ENCODE measurements at places on chromosomes 3 and 15. TPM values are rescaled to one million over a fixed set of nuclear protein-coding genes. Genes with fewer than 3 reads are reported as not detected.
A peak's percentile ranks its signal among the peaks of the same experiment; 100 is the strongest.

Gene SYNM
- 9.9 TPM for total RNA-seq

Gene GRK7
- 0.12 TPM for total RNA-seq

Gene IMP3
- total RNA-seq = 92.6 TPM

Gene SYNPR
- total RNA-seq = not detected

Gene FAM227B
- 0.98 TPM for total RNA-seq

Gene CRABP1
- not detected for total RNA-seq

Gene ACY1
- 71.3 TPM for total RNA-seq

Gene BFSP2
- not detected for total RNA-seq

Gene UBAP1L
- 1.4 TPM for total RNA-seq

Gene ESYT3
- total RNA-seq = 1.6 TPM

Gene POC1A
- total RNA-seq = 41.5 TPM

Gene IGSF11
- total RNA-seq = 0.66 TPM

DNA sequence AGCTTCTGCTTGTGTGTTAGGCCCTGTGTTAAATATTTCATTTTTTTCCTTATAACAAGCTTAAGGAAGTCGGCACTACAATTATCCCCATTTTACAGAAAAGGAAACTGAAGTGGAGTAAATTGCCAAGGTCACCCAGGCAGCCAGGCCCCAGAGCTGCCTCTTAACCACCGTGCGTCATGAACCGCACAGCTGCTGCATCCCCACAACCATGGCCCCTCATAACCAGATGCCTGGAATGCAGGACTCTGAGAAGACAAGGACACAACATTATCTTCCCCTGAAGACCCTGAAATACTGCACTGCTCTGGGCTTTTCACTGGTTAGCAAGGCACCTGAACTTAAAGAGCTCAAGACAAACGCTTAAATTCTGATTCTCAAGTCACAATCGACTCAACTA, 14.6 kb downstream of the LRIG1 start:
- no peaks in the 10 kb centered on the region for H3K4me1 ChIP-seq
- no peaks in the 10 kb centered on the region for H3K36me3 ChIP-seq
- no peaks in the 10 kb centered on the region for H3K27me3 ChIP-seq
- H3K4me3 ChIP-seq = no peak overlapping the region
- DNase-seq = no peak

- no peak overlapping the region for H3K4me3 ChIP-seq
- H3K27ac ChIP-seq = no peak overlapping the region
- H3K4me1 ChIP-seq = no peaks in the 10 kb centered on the region
- DNase-seq = peak; percentile 61
- H3K27me3 ChIP-seq = no peaks in the 10 kb centered on the region
- no peaks in the 10 kb centered on the region for H3K36me3 ChIP-seq
These were observed 218.5 kb downstream of the BBX start for GRCh38 chr3:107740992-107741896.

- peak; percentile 33 for DNase-seq
- H3K4me1 ChIP-seq = peaks cover 10% of the 10 kb centered on the region
- H3K27ac ChIP-seq = no peak overlapping the region
- no peaks in the 10 kb centered on the region for H3K27me3 ChIP-seq
These were observed 18.0 kb downstream of the ZNF148 start for GRCh38 chr3:125357032-125357658.

DNA sequence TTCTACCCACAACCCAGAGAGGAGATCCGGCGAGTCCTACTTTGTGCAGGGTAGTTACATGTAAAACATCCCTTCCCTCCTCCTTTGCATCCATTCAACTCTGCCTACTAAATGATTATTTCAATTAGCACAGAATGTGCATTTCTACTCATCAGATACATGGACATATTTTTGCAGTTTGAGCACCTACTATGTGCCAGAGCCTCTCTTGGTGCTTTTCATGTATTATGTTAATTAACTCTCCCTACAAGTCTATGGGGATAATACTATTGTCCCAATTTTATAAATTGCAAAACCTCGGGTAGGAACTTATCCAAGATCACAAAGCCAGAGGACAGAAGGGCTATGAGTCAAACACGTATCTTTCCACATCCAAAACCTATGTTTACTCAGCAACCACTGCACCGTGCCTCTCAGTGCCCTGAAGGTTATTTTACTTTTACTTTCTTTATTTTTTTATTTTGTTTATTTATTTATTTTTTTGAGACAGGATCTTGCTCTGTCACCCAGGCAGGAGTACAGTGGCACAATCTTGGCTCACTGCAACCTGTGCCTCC, 432.8 kb downstream of the MAGI1 start:
- H3K4me1 ChIP-seq = no peaks in the 10 kb centered on the region
- peak; percentile 57 for DNase-seq
- no peaks in the 10 kb centered on the region for H3K36me3 ChIP-seq
- H3K27ac ChIP-seq = no peak overlapping the region
- no peak overlapping the region for H3K4me3 ChIP-seq

- no peak overlapping the region for H3K4me3 ChIP-seq
- H3K27me3 ChIP-seq = no peaks in the 10 kb centered on the region
- H3K27ac ChIP-seq = no peak overlapping the region
- DNase-seq = no peak
- H3K36me3 ChIP-seq = no peaks in the 10 kb centered on the region
- H3K4me1 ChIP-seq = peaks cover 48% of the 10 kb centered on the region
These were observed 19.3 kb upstream of the ANXA2 start for GRCh38 chr15:60417112-60417511.

- H3K4me1 ChIP-seq = no peaks in the 10 kb centered on the region
- no peaks in the 10 kb centered on the region for H3K27me3 ChIP-seq
- no peak overlapping the region for H3K27ac ChIP-seq
- H3K4me3 ChIP-seq = no peak overlapping the region
These were observed 29.0 kb downstream of the IFT122 start for GRCh38 chr3:129469026-129469425.

DNA sequence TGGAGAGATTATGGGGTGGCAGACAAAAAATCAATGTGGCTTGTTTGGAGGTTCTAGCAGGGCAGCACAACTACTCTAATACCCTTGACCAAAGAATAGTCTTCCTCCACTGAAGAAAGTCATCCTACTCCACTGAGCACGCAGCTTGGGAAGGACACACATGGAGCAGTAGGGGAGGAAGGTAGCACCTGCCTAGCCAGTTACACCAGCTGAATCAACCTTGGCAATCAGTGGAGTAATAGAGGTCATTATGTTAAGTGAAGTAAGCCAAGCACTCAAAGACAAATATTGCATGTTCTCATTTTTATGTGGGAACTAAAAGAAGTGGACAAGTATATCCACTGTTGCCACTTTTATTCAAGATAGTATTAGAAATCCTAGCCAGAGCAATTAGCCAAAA, 555.8 kb upstream of the ALCAM start:
- no peaks in the 10 kb centered on the region for H3K36me3 ChIP-seq
- H3K27ac ChIP-seq = no peak overlapping the region
- H3K27me3 ChIP-seq = no peaks in the 10 kb centered on the region
- no peaks in the 10 kb centered on the region for H3K4me1 ChIP-seq
- no peak overlapping the region for H3K4me3 ChIP-seq

DNA sequence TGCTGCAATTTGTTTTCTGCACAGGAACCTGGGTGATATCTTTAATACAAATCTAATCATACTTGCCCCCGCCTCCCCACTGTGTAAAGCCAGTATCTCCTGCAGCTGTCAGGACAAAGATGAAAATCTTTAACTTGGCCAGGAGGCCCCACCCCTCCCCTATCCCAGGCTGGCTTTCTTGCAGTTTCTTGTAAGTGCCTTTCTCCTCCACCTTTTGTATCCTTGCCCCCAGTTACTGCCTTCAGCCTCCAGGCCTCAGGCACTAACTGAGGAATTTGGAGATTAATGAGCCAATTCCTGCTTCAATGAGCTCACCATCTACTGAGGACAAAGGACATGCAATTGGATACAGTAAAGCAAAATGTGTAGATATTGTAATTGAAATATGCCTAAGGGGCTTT, 6.5 kb downstream of the GCSAM start:
- no peak overlapping the region for H3K4me3 ChIP-seq
- no peaks in the 10 kb centered on the region for H3K36me3 ChIP-seq
- DNase-seq = no peak
- no peaks in the 10 kb centered on the region for H3K27me3 ChIP-seq
- H3K4me1 ChIP-seq = no peaks in the 10 kb centered on the region
- no peak overlapping the region for H3K27ac ChIP-seq

DNA sequence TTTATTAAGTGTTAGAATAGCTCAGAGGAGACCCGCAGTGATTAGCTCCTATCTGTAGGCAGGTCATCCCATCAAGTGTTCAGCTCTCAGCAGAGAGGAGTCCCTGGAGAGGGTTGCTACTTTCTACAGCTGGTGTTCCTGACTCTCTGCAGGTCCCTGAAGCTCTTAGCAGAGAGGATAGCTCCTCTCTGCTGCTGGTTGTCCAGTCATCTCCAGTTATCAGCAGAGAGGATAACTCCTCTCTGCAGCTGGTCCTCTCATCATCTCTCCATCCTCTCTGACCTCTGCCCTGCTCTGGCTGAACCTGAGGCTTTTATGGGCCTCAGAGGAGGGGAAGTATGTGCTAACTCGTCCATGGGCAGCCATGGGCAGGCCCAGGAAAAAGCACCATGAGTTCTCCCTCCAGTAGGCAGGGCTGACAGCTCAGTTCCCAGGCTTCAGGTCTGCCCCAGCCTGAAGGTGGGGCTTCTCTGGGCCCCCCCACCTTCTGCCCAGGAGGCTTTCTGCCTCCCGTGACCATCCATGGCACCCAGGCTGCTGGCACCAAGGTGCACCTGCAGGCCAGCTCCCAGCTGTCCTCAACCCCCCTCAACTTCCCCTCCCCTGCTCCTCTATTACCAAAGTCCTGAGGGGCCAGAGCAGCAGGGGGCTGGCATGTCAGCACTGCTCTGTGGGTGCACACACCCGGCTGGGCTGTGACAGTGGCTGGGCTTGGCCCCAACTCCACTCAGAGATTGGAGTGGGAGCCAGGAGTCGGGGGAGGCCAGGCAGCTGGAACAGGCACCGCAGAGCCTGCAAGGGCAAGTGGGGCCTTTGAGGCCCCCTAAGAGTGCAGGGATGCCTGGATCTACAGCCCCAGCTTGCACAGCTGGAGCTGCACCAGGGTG, 98.9 kb upstream of the FRMD4B start:
- H3K27me3 ChIP-seq = no peaks in the 10 kb centered on the region
- no peak for DNase-seq
- H3K4me3 ChIP-seq = no peak overlapping the region
- H3K27ac ChIP-seq = no peak overlapping the region

DNA sequence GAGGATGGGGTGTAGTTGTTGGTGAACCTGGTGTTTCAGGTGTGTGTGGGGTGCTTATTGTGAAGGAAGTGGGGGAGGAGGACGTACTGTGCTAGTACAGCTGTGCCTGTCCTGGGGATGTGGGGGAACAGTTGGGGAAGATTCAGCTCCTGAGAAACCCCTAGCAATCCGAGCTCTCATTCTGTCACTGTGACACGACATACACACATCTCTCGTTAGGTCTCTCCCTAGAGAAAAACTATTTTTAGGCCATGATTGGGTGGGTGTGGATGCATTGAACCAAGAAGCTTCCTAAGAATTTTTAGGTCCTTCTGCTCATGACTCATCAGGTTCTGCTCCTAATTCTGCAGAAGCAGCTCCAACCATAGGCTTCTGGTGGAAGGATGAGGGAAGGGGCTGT, 54.3 kb downstream of the SLC30A4 start:
- H3K4me1 ChIP-seq = no peaks in the 10 kb centered on the region
- no peak overlapping the region for H3K27ac ChIP-seq
- H3K36me3 ChIP-seq = no peaks in the 10 kb centered on the region
- DNase-seq = no peak

GRCh38 chr3:103873021-103873420, 1438.2 kb downstream of the ZPLD1 start:
- peaks cover 3% of the 10 kb centered on the region for H3K27me3 ChIP-seq
- no peak overlapping the region for H3K27ac ChIP-seq
- no peaks in the 10 kb centered on the region for H3K36me3 ChIP-seq
- DNase-seq = no peak

- H3K27ac ChIP-seq = no peak overlapping the region
- DNase-seq = no peak
- peaks cover 4% of the 10 kb centered on the region for H3K27me3 ChIP-seq
- no peaks in the 10 kb centered on the region for H3K4me1 ChIP-seq
- H3K4me3 ChIP-seq = no peak overlapping the region
These were observed 23.2 kb downstream of the CRABP1 start for GRCh38 chr15:78363381-78363734.

DNA sequence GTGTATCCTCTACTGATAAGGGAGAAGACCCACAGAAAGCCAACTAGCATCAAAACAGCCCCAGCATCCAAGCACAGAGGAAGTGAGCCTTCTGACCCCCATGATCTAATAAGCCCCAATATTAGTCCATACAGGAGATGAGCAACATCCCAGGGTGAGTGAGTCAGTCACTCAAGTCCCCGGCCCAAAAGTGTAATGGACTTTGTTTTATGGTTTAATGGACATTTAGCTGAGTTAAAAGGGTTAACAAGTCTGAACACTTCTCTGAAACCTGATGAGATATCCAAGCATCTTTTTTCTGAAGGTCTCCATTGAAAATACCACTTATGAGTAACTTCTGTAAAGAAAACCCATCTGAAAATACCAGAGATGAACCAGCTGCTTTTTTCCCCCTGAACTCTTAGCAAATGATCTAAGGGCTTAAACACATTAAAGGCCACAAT, 115.6 kb downstream of the GREM1 start:
- no peaks in the 10 kb centered on the region for H3K36me3 ChIP-seq
- H3K4me1 ChIP-seq = peaks cover 43% of the 10 kb centered on the region
- no peaks in the 10 kb centered on the region for H3K27me3 ChIP-seq
- H3K4me3 ChIP-seq = no peak overlapping the region
- H3K27ac ChIP-seq = peak overlapping the region; percentile 61

DNA sequence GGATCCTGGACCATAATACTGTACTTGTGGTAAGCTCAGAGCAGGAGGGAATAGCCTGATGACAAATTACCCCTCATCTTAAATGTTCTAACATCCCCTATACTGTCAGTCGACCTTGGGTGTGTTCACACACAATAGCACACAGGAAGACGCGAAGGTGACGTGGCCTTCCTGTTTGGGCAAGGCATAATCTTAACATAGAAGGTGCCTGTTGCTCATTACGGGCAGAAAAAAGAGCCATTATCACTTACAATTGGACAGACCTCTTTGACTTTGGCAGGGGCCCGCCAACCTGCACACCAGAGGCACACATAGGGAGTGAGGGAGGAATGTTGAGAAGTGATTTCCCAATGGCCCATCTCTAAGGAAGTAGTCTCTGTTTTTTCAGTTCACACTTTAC, 144.2 kb downstream of the ANO10 start:
- no peak for DNase-seq
- no peaks in the 10 kb centered on the region for H3K27me3 ChIP-seq
- H3K4me1 ChIP-seq = no peaks in the 10 kb centered on the region
- no peak overlapping the region for H3K4me3 ChIP-seq
- H3K27ac ChIP-seq = no peak overlapping the region

GRCh38 chr3:14822670-14823390, 4.1 kb downstream of the FGD5 start:
- H3K4me1 ChIP-seq = 0 out of 2 replicates have a peak, but pooled peaks cover 3% of the 10 kb centered on the region
- no peak overlapping the region for H3K4me3 ChIP-seq
- peaks cover 88% of the 10 kb centered on the region for H3K27me3 ChIP-seq
- H3K27ac ChIP-seq = no peak overlapping the region
- no peaks in the 10 kb centered on the region for H3K36me3 ChIP-seq

GRCh38 chr3:191441687-191442086, 19.3 kb upstream of the PYDC2 start:
- H3K27ac ChIP-seq = no peak overlapping the region
- H3K4me1 ChIP-seq = no peaks in the 10 kb centered on the region
- peaks cover 56% of the 10 kb centered on the region for H3K27me3 ChIP-seq
- no peak for DNase-seq
- H3K4me3 ChIP-seq = no peak overlapping the region

GRCh38 chr15:67105065-67105951, 39.9 kb downstream of the SMAD3 start:
- no peaks in the 10 kb centered on the region for H3K27me3 ChIP-seq
- peaks cover 76% of the 10 kb centered on the region for H3K4me1 ChIP-seq
- peaks cover 50% of the 10 kb centered on the region for H3K36me3 ChIP-seq
- no peak overlapping the region for H3K4me3 ChIP-seq

GRCh38 chr15:80536716-80537115, 132.5 kb downstream of the ARNT2 start:
- peaks cover 6% of the 10 kb centered on the region for H3K4me1 ChIP-seq
- H3K27ac ChIP-seq = no peak overlapping the region
- no peaks in the 10 kb centered on the region for H3K36me3 ChIP-seq
- no peak overlapping the region for H3K4me3 ChIP-seq
- DNase-seq = no peak

All from PC-3 (cell line).